Hindlimb muscle (tissue), 1 donor: ENCODE measurements at places on chromosomes 5 and 9. TPM values are rescaled to one million over a fixed set of nuclear protein-coding genes. Genes with fewer than 3 reads are reported as not detected.

GRCh38 chr9:33791117-33791516 lies 4.2 kb upstream of the PRSS3 start:
- DNase-seq: no peak

GRCh38 chr5:142561486-142562097 lies 124.3 kb downstream of the FGF1 start:
- no peak for DNase-seq

- no peak for DNase-seq
Measured at GRCh38 chr5:2750026-2750757, 1.3 kb downstream of the IRX2 start.

DNA sequence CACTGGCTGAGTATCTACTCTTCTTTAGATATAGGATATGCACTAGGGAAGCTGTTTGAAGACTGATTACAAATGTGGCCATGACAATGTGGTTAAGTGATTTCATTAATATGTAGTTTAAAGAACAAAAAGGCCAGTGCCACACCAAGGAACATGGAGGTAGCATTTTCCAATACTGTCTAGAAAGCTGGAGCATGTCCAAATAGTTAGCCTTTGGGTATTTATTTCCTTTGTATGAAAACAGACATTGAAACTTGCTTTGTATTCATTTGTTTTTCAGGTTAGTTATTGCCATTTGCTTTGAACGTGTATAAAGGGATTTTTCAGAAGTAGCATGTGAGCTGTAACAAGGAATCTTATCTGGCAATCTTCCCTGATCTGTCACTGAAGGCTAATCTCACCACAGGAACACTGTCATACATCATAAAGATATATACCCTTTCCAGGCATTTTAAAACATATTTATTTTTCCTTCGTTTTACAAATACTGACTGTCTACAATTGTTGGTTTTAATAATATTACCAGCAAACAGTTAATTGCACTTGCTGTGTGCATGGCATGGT lies 93.4 kb downstream of the PLPPR1 start:
- DNase-seq: no peak

GRCh38 chr9:77989458-77989857 lies 42.2 kb downstream of the GNAQ start:
- DNase-seq: no peak

GRCh38 chr5:870956-871355 lies 20.2 kb upstream of the ZDHHC11 start:
- DNase-seq: no peak

DNA sequence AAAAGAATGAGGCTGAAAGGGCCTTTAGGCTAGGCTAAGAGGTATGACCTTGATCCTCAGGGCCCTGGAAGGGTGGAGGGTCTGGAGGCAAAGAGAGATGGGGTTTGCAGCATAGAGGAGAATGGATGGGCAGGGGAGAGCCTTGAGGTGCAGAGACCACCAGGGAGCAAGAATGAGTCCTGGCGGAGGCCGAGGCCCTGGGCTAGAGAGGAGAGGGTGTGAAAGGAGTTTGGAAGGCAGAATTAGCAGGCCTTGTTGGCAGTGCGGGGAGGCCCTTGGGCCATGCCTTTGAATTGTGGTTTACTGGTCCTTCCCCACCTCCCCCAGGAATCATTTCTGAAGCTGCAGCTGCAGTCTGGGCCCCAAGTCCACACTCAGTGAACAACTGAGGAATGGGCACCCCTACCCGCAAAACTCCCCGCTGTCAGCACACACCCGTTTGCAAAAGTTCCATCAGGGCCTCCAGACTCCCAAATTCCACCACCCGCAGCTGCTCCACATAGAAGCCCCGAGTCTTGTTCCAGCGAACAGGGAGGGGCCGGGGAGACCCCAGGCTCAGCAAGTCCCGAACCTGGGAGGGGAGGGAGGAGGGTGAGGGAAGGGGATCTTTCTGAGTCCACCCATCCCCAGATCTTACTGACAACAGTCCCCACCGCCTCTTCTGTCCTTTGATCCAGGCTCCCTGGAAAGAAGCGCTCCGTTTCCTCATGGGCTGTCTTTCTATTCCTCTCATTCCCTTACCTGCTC lies 2.1 kb downstream of the KIF12 start:
- no peak for DNase-seq

The ALDOB gene
- 0.35 TPM for polyA plus RNA-seq

- no peak for DNase-seq
Measured at GRCh38 chr5:57903458-57903857, 420.8 kb upstream of the ACTBL2 start.

DNA sequence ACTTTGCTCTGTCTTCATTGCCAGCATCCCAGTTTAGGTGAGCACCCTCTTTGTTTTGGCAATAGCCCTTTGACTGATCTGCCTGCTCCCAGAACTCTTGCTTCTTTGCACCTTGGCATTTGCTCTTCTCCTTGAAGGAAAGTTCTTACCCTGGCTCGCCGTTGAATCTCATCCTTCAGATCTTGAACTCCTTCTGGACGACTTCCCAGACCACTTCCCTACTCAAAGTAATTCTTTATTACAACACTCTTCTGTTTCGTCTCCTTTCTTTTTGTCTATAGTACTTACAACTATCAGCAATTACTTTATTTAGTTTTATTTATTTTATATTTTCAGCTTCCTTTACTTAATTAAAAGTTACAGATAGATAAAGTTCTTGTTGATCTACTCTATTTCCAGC lies 1510.1 kb downstream of the MAT2B start:
- DNase-seq: no peak

The TRMT10B gene
- polyA plus RNA-seq: 11.3 TPM

DNA sequence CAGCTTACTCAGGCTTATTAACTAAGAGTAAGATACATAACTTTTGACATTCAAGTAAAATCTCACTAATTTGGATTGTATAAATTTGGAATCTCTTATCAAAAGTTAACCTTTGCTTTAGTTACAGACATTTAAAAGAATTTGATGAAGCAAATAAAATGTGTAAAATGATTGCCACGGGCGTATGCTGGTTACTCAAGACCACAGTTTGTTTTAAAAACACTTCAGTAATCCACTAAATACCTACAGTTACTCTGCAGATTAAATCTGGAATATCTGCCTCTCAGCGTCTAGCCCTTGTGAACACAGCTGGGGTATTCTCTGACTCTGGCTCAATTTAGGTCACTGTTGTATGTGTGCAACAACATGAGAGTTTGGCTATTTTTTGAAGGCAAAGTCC lies 143.8 kb downstream of the MCTP1 start:
- no peak for DNase-seq

DNA sequence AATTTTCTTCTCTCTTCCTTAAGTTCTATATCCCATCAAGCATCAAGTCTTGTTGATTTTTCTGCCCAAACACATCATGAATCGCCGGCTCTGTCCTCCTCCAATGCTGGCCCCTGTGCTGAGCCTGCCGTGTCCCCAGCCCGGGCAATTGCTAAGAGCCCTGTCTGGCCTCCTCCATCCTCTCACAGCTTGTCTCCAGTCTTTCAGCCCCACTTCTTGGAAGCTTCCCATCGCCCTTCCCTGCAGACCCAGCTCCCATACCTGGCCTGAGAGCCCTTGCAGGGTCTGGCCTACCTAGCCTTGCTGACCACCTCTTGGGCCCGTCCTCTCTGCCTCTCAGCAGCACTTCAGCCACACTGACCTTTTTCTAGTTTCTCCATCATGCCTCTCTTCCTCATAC lies 61.9 kb downstream of the COL15A1 start:
- DNase-seq: no peak

The STK32A gene
- polyA plus RNA-seq: 0.49 TPM

The REXO4 gene
- 43.6 TPM for polyA plus RNA-seq

DNA sequence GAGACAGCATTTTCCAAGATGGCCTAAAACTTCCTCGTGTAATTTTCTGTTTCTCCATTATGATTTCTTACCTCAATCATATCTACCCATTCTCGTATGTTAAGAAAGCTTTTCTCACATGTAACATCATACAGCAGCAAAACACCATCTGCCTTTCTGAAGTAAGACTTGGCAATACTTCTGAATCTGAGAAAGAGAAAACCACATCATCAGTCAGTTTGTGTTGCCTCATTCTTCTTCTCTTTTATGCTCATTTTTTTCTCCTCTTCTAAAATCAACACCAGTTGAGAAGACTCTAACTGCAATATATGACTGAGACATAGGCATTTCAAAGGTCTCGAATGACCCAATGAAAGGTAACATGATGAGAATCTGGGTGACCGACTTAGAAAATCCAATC lies 66.0 kb downstream of the RASEF start:
- DNase-seq: no peak

DNA sequence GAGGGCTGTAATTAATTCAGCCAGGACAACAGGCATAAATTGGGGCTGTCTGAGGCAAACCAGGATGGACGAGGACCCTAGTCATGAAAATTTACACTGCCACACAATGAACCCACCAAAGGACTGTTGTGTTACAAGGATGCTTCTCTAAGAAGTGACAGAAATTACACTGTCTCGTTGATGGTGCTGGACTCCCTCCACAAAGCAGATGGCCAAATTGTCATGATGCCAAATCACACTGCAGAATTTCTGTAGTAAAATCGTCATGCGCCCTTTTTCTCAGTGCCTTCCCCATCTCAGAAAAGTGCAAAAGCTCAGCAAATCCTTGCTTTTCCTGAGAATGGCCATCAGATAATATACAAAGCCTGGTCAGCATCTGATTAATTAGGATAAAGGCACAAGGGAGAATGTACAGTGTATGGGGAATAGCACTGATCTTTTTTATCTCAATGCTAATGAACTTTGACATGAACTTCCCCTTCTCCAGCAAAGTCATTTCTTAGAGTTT lies 545.8 kb downstream of the CSNK1G3 start:
- DNase-seq: no peak

DNA sequence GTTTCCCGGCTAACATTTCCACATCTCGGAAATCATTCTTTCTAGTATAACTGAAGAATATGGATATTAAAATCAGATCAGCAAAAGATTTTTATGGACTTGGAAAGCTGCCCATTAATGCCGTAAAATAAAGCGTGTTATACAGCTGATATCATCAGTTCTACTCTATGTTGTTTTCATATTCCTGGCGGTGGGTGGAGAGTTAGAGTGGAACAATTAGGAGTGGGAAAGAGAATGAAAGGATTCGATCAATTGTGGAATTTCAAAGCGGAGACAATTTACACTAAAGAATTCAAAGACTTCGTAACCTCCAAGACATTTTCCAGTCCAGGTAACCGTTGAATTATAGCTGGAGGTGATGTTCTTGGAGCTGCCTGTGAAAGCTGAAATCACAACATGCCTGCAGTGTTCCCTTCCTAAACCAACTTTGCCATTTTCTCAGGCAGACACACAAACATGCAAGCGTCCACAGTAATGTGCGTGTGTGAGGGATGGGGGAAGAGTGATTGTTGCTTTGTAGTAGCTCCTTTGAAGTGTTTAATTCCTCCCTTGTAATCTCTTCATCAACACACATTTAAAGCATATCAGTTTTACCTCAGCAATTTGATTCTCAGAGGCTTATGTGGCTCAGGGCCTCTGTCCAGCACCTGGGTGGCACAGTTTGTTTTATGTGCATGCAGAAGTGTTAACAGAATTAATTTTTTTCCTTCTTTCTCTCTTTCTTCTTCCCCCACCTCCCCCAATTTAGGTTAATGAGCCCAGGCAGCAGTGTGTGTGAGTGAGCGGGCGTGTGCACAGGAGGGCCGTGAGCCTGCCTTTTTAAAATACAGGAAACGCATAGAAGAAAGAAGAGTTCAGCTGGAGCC lies 544.1 kb downstream of the RAB3C start:
- peak; percentile 39 for DNase-seq

The CACFD1 gene
- 18.5 TPM for polyA plus RNA-seq

GRCh38 chr9:33222031-33222430 lies 17.9 kb upstream of the SPINK4 start:
- no peak for DNase-seq

DNA sequence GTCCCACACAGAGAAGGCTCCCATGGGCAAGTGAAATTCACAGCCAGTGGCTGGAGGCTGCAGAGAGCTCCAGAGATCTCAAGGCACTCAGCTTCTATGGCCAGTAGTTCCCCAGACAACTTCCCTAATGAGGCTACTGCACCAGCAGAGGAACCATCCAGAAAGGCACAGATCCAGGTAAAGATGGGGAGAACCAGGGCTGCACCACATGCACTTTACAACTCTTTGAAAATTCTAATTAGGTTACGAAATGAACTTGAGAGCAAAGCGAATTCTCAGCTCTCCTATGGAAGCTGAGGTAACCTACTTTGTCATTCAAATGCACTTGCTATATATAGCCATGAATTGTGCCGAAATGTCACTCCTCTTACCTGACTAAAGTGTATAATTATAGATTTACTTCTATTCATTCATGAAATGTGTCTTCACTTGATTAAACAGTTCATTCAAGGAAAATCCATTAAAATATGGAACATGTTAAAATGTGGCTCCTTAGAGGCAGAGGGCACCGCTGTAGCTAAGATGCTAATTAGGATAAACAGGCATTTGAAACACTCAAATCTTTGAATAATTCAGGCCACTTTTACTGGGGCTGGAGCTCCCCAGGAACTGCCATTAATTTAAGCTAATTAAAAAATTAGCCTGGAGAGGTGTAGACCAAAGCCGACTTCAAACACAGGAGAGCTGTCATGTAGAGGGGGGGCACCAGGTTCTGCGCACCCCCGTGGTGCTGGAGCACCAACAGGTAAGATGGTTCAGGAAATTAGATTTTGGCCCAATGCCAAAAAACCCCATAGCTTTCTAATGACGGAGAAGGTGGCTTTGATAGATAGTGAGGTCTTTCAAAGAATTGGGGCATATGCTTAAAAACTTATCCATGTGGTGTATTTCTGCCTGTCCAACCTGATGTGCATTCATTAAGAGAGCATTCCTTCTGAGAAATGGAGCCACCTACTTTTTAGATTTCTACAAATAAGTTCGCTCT lies 204.1 kb downstream of the GABBR2 start:
- DNase-seq: no peak

The PCDHA11 gene
- polyA plus RNA-seq: 0.30 TPM

- no peak for DNase-seq
Measured at GRCh38 chr5:2508514-2508913, 243.0 kb downstream of the IRX2 start.

DNA sequence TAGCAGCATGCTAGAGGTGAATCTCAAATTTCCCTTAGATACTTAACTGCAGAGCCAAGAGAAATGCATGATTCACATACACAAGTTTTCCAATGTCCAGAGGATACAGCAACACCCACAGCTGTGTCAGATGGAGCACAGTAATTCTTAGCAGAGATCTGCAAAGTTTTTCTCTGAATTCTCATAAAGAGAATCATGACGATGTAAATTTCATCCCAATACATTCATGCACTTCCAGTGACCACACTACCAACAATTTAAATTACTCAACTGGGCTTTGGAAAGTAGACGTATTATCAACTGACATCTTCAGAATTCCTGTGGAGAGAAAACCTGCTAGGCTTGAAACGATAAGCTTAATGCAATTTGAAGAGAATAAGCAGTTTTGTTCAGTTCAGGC lies 378.8 kb upstream of the TLE4 start:
- no peak for DNase-seq

DNA sequence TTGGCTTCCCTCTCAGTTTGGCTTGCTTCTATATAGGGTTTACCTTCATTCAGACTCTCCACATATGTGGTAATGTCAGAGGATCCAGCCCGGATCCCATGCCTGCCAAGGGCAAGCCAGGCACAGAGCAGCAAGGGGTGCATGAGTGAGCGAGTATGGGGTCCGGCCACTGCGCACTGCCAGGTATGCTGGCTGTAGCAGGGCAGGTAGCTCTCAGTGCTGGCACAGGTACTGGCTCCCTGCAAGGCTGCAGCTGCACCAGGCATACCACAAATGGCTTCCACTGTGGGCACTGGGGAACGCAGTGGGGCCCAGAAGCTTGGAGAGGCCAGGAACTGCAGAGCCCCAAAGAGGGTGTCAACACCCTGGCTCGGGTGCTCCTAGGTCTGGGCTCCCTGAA lies 86.2 kb downstream of the GIN1 start:
- no peak for DNase-seq
